ENCODE measurements at places on chromosomes 3 and 15.
A peak's percentile ranks its signal among the peaks of the same experiment; 100 is the strongest.

- no peak for DNase-seq
These were observed 120.1 kb downstream of the SRGAP3 start for GRCh38 chr3:9129365-9129764.

DNA sequence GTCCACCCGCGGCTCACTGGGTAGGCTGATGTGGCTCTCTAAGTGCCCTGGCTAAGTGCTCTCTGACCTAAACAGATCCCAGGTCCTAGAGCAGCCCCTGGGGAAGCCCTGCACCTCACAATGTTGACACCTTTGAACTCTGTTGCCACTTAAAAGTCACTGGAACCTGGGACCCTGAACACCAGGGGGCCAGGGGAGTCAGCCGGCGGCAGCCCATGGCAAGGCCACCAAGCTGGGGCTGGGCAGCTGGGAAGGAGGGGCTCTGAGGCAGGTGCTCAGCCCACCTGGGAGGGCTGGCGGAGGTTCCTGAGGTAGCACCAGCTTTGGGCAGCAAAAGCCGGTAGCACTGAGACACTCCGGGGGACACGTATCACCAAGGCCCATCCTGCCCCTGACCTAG, 129.0 kb downstream of the CHSY1 start:
- no peak for DNase-seq

- peak; percentile 70 for DNase-seq
These were observed 9.5 kb upstream of the TRIM69 start for GRCh38 chr15:44726568-44727484.

DNA sequence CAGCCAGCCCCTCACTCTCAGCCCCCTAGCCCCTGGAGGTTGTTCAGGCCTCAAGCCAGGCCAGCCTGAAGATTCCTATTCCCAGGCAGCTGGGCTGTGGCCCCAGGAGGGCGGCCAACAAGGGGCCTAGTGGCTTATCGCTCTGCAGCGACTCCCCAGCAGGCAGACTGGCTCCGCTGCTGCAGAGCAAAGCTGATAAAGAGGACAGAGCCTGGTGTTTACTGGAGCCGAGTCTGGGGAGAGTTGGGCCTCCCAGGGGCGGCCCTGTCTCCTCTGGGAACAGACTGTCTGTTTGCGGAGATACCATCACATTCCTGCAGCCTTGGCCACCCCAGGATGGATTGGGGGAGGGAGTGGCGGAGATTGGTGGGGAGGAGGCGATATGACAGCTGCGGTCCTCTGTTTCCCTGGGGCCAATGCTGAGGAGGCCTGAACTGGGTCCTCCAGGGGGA, 22.4 kb upstream of the SMAD6 start:
- DNase-seq, result no peak

- no peak for DNase-seq
These were observed 15.4 kb downstream of the PAQR5 start for GRCh38 chr15:69314131-69314530.

DNA sequence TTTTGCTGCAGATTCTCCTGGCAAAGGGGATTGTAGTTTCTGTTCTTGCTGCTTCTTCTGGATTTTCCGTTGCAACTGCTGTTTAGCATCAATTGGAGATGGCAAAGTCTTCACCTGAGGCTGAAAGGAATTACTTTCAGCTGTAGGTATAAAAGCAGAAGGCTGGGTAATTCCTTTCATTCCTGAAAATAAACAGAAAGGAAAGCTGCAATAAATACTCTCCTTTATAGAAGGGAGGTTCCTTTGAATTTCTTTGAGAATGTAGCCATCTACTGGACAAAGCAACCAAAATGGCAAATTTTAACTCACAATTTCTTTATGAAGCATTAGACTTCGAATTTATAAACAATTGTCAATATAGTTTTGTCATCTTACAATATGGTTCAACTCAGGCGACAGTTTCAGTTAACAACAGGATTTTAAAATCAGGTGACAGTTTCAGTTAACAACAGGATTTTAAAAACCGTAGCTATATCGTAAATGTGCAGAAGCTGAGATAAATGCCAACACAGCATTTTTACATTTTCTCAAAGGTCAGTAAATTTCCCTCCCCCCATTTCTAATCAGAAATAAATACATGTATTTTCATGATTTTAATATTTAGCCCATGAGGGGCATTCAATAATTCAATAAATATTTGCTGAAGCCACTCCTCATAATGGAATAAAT, 104.9 kb upstream of the NEDD4 start:
- no peak for DNase-seq

DNA sequence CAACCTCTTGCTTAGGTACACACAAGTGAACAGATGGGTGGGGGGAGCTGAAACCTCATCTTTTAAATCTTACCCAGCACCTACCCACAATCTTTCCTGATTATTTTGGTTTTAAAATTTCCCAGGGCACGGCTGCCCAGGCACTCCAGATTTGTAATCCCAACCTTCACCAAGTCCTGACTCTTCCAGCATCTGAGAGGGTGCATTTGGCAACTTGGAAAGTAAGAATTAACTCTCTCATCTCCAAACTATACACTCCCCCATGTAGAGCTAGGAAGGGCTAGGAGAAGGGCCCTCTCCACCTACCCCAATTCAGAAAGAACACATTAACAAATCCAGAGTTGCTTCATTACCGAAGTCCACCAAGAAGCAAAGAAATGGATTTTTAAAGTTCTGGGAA, 41.7 kb upstream of the PRICKLE2 start:
- no peak for DNase-seq
